Stimulated activated CD4-positive, alpha-beta T cell treated with anti-CD3 and anti-CD28 coated beads, TNF-alpha, amount 100 ng/mL, for 1 hour (primary cell): ENCODE measurements at places on chromosomes 7 and 10.

DNA sequence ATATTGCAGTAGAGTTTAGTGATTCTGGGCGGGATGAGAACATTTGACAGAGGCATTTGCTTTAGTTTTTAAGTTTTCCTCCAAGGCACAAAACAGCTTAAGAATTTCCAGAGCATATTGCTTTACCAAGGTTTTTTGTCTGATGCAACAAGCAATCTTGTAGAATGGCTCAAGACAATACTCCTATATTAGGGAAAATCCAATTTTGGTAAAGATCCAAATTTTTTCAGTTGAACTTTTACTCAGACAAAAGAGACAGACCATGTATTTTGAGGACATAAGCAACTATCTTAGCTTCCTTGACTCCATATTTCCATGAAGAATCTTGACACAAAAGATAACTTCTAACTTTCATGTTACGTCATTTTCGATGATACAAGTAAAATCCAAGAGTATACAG, 92.3 kb upstream of the NANOS1 start:
- no peak for DNase-seq

GRCh38 chr10:78828647-78829539, 239.9 kb upstream of the ZMIZ1 start:
- DNase-seq: no peak

- no peak for DNase-seq
These were observed 40.3 kb downstream of the ZNF22 start for GRCh38 chr10:45040921-45041542.

- no peak for DNase-seq
These were observed 154.5 kb downstream of the SVIL start for GRCh38 chr10:29479981-29480954.

DNA sequence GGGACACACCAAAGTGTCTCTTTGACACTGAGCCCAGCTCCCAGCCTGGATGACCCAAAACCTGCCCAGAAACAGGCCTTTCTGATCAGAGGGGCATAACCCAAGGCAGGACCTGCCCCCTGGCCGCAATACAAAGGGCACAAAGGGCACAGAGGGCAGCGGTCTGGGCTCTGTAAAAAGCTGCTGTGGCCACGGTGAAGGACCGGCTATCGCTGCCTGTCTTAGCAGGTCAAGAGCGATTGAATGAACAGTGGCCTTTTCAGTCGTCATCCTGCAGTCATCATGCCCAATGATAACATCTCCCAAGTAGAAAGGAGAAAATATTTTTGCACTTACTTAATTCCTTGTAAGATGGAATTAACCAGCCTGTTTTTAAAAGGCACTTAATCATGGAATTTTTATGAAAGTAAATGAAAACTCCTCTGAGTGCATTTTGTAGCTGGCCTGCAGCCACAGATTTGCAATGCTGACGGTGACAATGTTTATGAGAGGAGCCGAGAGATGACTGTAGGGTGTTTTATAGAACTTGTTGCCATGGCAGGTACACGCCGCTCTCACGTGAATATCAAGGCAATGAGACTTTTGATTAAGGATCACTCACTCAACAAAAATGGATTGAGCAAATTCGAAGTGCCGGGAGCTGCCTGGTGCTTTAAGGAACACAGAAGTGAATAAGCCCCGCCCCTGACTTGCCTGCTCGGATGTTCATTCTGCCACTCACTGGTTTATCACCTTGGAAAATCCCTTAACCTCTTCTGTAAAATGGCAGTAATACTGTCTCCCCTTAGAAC, 47.3 kb upstream of the BHLHA15 start:
- DNase-seq: no peak

DNA sequence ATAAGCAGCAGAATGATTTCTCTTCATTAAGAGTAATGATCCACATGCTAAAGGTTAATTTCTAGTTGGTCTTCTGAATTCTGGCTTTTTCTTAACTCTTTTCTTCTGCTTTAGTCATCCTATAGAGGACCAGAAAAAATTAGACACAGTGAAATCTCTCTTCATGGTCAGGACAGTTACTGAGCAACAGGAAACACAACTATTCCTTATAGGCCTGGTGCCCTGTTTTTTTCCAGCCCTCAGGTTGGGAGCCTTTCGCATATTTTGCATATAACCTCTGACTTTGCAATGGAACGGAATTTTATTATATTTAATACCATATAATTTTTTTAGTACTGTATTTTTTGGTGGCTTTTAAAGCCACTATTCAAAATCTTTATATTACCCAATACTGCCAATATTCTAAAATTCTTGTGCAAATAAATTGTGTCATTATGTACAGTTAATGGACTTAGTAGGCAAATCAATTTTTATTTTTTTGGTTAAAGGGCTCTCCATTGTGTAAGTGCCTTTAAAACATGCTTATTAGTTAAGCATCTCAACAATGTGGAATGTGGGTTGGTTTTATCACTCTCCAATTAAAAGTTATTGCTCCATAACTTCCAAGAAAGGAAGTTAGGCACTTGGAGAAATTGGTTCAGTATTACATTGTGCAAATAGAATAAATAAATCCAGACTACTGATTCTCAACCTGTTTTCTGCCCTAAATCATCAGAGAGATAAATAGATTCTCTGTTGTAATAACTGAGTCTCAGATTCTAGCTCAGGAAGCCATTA, 22.5 kb downstream of the ARL4A start:
- no peak for DNase-seq

GRCh38 chr7:147436718-147437117, 1153.8 kb upstream of the C7orf33 start:
- DNase-seq: no peak
